ENCODE measurements at places on chromosomes 6 and 20. TPM values are rescaled to one million over a fixed set of nuclear protein-coding genes. Genes with fewer than 3 reads are reported as not detected.

The MOCS1 gene
- polyA plus RNA-seq, result 5.9 TPM

The CRISP3 gene
- 176 TPM for polyA plus RNA-seq

The TTBK1 gene
- 0.02 TPM for polyA plus RNA-seq

The ADGRF1 gene
- polyA plus RNA-seq, result 25.5 TPM

The ZBTB46 gene
- polyA plus RNA-seq, result 0.68 TPM

The HUS1B gene
- polyA plus RNA-seq, result 0.22 TPM

The ALDH8A1 gene
- polyA plus RNA-seq, result 0.31 TPM

The TRDN gene
- 0.01 TPM for polyA plus RNA-seq

The MAS1 gene
- polyA plus RNA-seq, result not detected

The CFAP61 gene
- not detected for polyA plus RNA-seq

The RPRD1B gene
- polyA plus RNA-seq, result 4.9 TPM

The EYS gene
- polyA plus RNA-seq, result not detected

The VGLL2 gene
- 0.04 TPM for polyA plus RNA-seq

The POFUT1 gene
- 5.2 TPM for polyA plus RNA-seq

The CFB gene
- polyA plus RNA-seq, result 15.9 TPM

The PPP1R16B gene
- polyA plus RNA-seq, result 1.0 TPM

The SLPI gene
- polyA plus RNA-seq, result 1,481 TPM

The TRIM10 gene
- not detected for polyA plus RNA-seq

The PROKR2 gene
- polyA plus RNA-seq, result not detected

The KIAA0408 gene
- polyA plus RNA-seq, result 1.3 TPM

The PTCHD4 gene
- 0.01 TPM for polyA plus RNA-seq

The SIRPB1 gene
- polyA plus RNA-seq, result 0.33 TPM

The EXOC2 gene
- polyA plus RNA-seq, result 5.0 TPM

The C6orf15 gene
- 0.08 TPM for polyA plus RNA-seq

The RBPJL gene
- 0.04 TPM for polyA plus RNA-seq

The SLC22A7 gene
- polyA plus RNA-seq, result not detected

The WFDC12 gene
- 4.3 TPM for polyA plus RNA-seq

The MTFR2 gene
- 3.2 TPM for polyA plus RNA-seq

The FAM217A gene
- polyA plus RNA-seq, result not detected

The POM121L2 gene
- not detected for polyA plus RNA-seq

The CPNE5 gene
- polyA plus RNA-seq, result 0.81 TPM

The FAM209B gene
- 0.43 TPM for polyA plus RNA-seq

The SAPCD1 gene
- 2.3 TPM for polyA plus RNA-seq

The FILIP1 gene
- polyA plus RNA-seq, result 1.6 TPM

The RIPPLY2 gene
- not detected for polyA plus RNA-seq

The CASS4 gene
- 0.22 TPM for polyA plus RNA-seq

The PACRG gene
- polyA plus RNA-seq, result 0.39 TPM

The IL17A gene
- polyA plus RNA-seq, result not detected

The WFDC2 gene
- polyA plus RNA-seq, result 3.3 TPM

The EDN1 gene
- polyA plus RNA-seq, result 1.5 TPM

The HLA-DQB1 gene
- 16.5 TPM for polyA plus RNA-seq

The SERAC1 gene
- 6.1 TPM for polyA plus RNA-seq

The LHFPL5 gene
- not detected for polyA plus RNA-seq

The CEP162 gene
- polyA plus RNA-seq, result 5.0 TPM

The PLCB4 gene
- polyA plus RNA-seq, result 1.9 TPM

The HSPA12B gene
- polyA plus RNA-seq, result 2.0 TPM

The NMBR gene
- not detected for polyA plus RNA-seq

The PTCRA gene
- polyA plus RNA-seq, result not detected

The ZFP57 gene
- 0.06 TPM for polyA plus RNA-seq

Data from esophagus (tissue), 2 donors.